Stimulated activated CD8-positive, alpha-beta memory T cell treated with anti-CD3 and anti-CD28 coated beads, Interleukin-7, amount 100 ng/mL, for 48 hours (primary cell): ENCODE measurements at places on chromosomes 6 and 20.

GRCh38 chr20:57938158-57939108, 228.6 kb upstream of the PMEPA1 start:
- no peak for DNase-seq

DNA sequence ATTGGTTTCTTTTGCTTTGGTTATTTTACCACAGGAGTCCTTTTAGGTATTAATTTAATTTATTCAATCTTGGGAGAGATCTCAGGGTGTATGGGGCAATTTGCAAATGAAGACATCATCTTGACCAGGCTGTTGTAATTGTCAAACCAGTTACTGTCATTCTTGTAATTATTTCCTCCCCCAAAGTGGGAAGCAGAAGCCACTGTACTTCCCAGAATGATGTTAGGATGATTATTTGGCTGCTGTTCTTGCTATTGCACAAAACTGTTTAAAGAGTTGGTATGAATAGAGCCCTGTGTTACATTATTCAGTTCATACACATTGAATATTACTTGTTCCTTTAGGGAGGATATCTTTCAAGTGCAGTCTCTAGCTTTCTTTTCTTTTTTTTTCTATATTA, 1.7 kb downstream of the TAAR6 start:
- DNase-seq = no peak

DNA sequence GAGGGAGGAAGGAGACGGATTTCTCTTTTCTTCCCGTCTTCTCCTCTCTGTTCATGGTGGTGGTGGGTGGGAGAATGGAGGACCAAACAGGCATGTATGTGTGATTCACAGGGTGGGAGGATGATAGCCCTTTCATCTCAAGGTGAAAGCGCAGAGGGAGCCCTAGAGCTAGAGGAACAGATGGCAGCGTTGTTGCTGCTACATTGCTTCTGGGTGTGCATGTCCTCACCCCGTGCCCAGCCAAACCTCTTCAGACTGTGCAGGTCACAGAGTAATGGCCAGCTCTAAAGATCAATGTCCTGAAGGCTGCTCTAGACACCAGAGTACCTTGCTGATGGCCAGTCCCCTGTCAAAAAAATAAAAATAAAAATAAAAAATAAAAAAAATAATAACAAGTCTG, 301.8 kb downstream of the TBC1D7 start:
- DNase-seq = no peak

- DNase-seq = no peak
Observed at GRCh38 chr20:35248641-35249475, 22.4 kb downstream of the MMP24 start.

GRCh38 chr6:19303383-19303782, 533.8 kb upstream of the ID4 start:
- DNase-seq = no peak

DNA sequence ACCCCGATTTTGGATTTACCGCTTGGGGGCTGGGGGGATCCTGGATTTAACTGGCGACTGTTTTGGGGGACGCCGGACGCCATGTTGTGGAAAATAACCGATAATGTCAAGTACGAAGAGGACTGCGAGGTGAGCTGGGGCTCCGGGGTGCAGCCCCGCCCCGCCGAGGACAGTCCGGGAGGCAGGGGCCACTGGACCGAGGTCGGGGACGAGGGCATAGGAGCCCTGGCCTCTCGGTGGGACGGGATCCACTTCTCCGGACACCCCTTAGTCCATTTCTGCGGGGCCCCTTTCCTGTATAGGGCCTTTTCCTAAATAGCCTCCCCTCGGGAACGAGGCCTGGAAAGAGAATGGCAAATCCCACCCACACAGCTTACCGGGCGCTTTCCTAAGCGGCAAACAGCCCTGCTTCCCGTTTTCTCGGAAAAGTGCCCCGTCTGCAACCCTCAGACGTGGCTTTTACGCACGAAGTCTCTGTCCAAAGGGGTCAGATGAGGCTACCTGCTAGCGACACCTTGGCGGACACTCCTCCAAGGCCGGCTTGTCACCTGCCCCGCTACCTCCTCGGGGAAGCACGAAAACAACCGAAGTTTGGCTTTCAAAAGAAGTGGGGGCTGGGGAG, 469 bp downstream of the TFAP2C start:
- no peak for DNase-seq
